Pulmonary artery endothelial cell (primary cell): ENCODE measurements at places on chromosomes 5 and 9. TPM values are rescaled to one million over a fixed set of nuclear protein-coding genes. Genes with fewer than 3 reads are reported as not detected.

The CDC20B gene
- 0.07 and 0.14 TPM in 2 replicates for total RNA-seq

GRCh38 chr5:138706655-138707480 lies 46.4 kb upstream of the CTNNA1 start:
- DNase-seq, result peak; percentile 22

GRCh38 chr9:3526997-3527940 lies 1.5 kb upstream of the RFX3 start:
- DNase-seq, result no peak

DNA sequence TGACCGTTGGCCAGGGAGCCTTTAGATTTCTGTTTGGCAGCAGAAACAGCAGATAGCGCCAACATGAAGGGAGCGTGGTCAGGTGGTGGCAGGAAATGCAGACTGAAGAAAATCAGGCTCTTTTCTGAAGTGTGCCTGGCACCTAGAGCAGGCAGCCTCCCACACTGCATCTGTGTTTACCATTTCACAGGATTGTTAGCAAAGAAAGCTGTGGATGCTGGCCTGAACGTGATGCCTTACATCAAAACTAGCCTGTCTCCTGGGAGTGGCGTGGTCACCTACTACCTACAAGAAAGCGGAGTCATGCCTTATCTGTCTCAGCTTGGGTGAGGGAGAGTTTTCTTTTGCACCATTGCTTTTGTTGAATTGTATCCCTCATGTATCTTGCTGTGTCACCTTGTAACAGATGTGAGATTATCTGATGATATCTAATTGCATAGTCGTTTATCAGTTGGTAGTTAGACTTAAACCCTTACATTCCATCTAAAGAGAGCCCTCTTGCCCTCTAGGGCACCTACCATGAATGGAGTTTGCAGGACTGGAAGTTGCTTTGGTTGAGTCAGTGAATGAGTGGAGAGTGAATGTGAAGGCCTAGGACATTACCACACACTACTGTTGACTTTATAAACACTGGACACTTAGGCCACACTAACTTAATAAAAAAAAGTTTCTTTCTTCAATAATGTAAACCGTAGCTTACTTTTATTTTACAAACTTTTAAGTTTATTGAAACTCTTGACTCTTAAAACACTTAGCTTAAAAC lies 42.8 kb downstream of the ACO1 start:
- no peak for DNase-seq

DNA sequence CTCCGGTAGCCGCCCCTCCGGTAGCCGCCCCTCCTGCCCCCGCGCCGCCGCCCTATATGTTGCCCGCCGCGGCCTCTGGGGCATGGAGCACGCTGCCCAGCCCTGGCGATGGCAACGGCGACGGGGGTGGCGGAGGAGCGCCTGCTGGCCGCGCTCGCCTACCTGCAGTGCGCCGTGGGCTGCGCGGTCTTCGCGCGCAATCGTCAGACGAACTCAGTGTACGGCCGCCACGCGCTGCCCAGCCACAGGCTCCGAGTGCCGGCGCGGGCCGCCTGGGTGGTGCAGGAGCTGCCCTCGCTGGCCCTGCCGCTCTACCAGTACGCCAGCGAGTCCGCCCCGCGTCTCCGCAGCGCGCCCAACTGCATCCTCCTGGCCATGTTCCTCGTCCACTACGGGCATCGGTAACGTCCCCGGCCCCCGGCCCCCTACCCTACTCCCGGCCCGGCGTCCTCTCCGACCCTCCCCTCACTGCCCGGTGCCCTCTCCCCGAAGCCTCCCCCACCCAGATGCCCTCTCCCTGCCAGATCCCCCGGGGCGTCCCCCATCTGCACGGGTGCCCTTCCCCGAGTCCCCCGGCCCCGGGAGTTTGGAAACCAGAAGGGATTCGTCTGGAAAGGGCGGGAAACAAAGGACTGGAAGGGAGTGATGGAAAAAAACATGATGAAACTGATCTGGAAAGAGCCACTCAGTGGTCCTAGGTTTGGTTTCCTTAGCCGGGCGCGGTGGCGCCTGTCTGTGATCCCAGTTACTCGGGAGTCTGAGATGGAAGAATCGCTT lies 417 bp downstream of the SRD5A1 start:
- no peak for DNase-seq

The ABCA1 gene
- total RNA-seq, result 5.9 and 7.2 TPM in 2 replicates

DNA sequence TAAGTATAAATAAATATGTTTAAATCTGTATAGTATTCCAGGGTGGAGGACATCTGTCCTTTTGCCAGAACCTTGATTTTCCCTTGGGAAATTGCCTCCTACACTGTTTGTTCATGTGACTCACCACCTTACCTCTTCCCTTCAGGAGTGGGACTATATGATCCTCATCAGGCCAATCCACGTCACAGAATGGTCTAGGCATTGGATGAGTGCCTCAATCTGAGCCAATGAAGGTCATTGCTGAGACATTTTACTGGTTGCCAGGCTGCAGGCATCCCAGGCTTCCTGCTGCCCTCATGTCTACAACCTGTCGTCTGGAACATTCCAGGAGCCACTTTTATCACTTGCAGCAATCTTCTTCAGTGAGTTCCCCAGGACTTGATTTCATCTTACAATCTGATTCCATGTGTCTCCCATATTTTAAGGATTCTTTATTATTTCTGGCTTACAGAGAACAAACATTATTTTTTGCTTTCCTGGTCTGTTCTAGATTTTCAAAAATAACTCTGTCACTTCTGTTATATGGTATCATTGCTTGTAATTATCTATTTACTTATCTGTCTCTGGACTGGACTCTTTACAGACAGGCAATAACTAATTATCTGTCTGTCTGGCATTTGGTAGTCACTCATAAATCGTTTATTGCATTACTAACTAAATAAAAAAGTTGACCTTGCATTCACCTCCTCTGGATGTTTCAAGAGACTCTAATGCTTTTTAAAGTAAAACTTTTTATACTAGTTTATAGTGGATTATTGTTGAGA lies 107.3 kb upstream of the APC start:
- no peak for DNase-seq

The IFNB1 gene
- not detected in 2 replicates for total RNA-seq

DNA sequence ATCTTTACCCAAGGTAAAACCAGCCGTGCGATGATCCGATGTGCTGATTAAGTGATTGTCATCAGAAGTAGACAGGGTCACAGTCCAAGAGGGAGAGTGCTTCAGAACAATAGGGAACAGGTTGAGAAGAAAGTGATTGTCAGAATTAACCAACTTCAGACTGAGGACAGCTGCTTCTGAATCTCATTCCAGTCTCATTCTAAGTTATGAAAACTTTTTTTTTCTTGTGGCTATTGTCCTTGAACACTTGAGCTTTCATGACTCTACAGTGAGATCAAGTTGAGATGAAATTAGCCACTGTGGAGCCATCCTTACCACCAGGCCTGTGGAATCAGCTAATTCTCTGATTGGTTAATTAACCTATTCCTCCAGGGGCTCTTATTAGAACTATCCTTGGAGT lies 159.9 kb upstream of the WWC1 start:
- no peak for DNase-seq

- DNase-seq, result no peak
Measured at GRCh38 chr5:156435101-156435500, 108.1 kb downstream of the SGCD start.

The QRFP gene
- total RNA-seq, result not detected in 2 replicates

DNA sequence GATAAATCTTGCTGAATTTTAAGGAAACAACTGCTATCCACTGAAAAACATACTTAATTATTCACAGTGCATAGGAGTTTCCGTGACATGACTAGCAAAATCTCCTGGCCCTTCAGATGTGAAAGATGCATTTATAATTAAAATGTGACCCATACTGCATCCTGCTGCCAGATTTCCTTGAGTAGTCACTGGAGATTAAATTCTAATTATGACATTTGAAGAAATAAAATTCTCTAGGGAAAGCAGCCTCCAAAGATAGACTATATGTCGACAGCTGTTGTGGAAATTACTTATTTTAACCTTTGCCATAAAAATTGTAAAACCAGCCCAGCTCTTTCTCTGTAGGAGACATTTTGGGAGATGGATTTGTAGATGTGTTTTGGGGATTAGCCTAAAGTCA lies 193.6 kb upstream of the SMC2 start:
- no peak for DNase-seq

GRCh38 chr9:84339503-84339902 lies 1.1 kb downstream of the SLC28A3 start:
- no peak for DNase-seq
